Right forelimb (tissue), 1 donor: ENCODE measurements at places on chromosomes 1 and 21.

GRCh38 chr1:113901191-113901590 lies 3.4 kb downstream of the AP4B1 start:
- no peak for DNase-seq

- no peak for DNase-seq
Measured at GRCh38 chr1:10852486-10852885, 56.0 kb upstream of the CASZ1 start.

DNA sequence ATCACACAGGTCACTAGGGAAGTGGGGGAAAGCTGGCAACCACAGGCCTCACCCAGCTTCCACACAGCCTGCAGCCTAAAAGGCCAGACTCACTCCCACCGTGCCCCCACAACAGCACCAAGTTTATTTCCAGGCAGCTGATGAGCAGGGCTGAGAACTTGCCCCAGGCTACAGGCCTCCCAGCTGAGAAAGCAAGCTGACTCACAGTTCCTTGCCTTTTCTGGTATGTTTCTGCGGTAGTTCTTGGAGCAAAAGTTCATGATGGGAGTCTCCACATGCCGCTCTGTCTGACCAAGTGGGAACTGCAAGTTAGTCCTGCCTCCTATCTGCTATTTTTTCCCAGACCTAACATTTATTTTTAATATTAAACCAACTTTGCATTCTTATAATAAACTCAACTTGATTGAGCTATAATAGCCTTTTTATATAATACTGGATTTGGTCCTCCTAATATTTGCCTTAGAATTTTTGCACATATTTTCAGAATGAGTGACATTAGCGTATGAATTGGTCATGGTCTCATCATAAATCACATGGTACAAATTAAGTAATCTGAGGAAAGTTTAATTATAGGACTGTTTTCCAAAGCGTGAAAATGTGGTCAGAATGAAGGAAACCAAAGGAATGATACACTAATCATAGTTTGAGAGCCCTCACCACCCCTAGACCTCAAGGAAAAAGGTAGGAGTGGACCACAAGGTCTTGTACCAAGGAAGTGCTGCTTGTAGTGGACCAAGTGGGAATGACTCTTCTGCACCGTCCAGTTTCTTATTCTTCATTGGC lies 30.7 kb downstream of the RPAP2 start:
- DNase-seq, result no peak

- DNase-seq, result no peak
Measured at GRCh38 chr1:247337250-247337746, 5.6 kb upstream of the ZNF496 start.

DNA sequence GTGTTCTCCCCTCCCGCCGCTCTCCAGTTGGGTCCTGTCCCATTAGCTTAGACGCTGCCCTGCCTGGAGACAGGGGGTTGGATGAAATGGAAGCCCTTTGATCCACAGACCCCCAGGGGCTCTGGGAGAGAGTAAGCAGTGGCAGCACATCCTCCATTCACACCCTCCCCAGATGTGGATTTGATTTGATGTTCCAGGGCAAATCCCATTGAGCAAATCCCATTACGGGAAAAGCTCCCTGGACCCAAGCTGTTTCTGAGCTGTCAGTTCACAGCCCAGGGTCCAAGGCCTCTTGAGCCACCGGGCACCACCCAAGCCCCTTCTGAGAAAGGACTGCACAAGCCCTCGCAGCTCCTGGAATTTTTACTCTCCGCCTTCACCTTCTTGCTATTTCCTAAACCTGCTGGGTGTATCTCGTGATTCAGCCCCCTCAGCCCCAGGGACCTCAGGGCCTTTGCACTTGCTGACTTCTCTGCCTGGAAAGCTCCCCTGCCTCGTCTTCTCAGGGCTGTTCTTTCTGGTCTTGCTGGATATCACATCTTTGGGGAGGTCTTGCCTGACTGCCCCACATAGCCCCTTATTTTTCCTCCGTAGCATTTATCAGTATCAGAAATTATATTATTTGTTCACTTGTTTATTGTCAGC lies 101.1 kb downstream of the PAX7 start:
- no peak for DNase-seq

GRCh38 chr1:3103967-3104677 lies 35.1 kb downstream of the PRDM16 start:
- no peak for DNase-seq

DNA sequence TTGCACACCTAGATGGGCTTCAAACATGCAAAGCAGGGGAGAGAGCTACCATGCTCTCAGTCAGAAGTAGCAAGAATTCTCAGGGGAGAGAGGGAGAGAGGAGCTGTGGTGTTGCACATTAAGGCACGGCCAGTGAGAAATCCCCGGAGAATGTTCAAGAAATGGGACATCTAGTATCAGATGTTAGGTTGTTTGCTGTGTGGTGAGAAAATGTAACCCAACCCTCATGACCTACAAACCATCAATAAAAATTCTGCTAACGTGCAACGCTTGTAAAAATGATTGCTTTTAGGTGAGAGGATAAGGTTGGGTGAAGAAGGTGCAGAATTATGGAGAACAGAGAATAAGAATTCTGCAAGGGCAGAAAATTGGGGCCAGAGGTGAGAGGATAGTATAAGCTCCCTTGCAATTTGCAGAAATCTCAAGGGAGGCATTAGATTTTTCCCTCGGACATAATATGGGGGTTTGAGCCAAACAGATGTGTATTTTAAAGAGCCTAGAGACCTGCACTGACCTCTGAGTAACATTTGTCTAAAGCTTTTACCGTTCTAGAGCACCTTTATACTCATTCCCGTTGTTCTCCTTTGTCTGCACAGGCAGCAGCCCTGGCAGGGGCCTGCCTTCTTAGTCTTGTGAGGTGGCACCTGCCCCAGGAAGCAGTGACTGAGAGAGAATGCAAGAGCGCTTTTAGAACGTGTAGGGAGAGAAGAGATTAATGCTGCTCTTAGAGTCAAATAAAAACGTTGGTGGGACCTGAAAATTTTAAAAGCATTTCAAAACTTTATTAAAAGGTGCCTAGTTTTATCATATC lies 25.4 kb upstream of the KIAA0040 start:
- no peak for DNase-seq

DNA sequence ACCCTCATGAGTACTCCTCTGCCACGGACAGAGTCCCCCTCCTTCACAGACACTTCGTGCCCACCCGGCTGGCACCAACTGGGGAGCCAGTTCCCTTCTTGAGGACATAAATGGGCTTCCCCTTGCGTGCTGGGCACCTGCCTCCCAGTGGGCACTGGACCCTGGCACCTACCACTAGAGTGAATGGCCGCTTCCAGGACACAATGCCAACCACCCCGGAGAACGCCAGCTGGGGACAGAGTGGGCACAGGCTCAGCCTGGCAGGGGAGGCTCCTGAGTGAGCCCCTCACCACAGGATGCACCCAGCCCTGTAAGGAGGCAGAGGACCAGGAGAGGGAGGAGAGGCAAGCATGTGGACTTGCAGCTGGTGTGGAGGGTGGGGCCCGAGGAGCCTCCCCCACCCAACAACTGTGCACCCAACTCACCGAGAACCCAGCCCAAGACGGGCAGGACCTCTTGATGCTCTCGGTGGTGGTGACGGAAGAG lies 1.0 kb downstream of the ENTREP3 start:
- DNase-seq, result no peak

- DNase-seq, result no peak
Measured at GRCh38 chr1:156465747-156466365, 34.7 kb downstream of the MEF2D start.

DNA sequence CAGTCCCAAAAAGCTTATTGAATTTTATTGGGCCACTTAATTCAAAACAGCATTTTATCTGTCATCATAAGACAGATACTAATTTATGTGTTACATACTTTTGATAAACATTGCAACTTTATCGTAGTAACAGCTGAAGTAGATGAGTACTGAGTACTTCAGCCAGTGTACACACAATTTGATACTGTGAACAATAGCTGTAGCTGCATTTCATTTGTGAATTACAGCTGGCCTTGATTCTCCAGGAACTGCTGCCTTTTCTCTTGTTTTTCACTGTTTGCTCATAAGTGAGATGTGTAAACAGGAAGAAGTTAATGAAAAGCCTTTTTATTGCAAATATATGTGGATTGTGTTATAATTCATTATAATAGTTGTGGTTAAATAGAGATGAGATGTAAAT lies 10.2 kb downstream of the UAP1 start:
- DNase-seq, result no peak

- DNase-seq, result no peak
Measured at GRCh38 chr1:206782448-206782847, 10.2 kb upstream of the IL10 start.

GRCh38 chr1:200265881-200266280 lies 144.0 kb downstream of the ZNF281 start:
- DNase-seq, result no peak

GRCh38 chr1:55120538-55120937 lies 81.2 kb downstream of the PCSK9 start:
- no peak for DNase-seq

DNA sequence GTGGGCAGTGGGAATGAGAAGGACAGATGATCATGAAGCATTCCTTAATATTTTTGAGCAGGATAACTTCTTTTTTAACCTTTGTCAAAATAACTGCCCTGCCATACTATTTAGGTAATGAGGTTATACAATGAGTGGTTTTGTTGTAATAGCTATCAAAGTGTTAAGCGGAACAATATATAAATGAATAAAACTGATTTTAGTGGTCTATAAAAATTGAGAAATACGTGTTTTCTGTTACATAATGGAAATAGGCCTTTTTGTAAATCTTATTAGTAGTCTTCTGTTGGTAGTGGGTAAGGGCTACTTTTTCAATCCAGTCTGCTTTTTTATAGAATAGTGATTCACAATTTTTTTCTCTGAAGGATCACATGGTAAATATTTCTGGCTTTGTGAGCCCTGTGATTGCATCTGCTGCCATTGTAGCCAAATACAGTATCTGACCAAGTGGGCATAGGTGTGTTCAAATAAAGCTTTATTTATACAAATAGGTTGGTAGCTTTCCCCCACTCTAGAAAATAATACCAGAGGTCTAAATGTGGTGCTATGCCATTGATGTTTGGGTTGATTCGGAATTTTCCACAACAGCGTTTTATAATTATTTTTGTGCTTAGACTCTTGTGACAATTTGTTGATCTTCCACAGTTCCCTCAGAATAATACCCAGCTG lies 4.3 kb downstream of the NEK7 start:
- no peak for DNase-seq

GRCh38 chr1:95304803-95305202 lies 70.8 kb downstream of the RWDD3 start:
- no peak for DNase-seq

DNA sequence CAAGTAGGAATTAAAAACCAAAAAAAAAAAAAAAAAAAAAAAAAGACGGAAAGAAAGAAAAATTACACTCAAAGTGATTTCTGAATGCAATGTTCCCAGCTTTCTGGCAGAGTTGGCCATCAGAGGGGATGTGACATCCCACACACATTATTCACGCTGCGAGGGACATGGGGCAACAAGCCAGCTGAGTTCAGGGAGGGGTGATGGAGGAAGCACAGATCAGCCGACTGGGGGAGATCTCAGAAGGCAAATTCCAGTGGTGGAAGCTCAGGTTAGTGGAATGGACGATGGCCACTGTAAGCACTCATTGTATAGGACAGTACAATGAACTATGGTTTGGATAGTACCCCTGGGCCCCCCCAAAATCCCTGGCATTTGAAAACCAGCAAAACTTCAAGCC lies 311.9 kb downstream of the PCP4 start:
- DNase-seq, result no peak

- DNase-seq, result no peak
Measured at GRCh38 chr1:248840946-248841345, 2.9 kb downstream of the ZNF672 start.
